ENCODE measurements at places on chromosomes 6 and 20.

DNA sequence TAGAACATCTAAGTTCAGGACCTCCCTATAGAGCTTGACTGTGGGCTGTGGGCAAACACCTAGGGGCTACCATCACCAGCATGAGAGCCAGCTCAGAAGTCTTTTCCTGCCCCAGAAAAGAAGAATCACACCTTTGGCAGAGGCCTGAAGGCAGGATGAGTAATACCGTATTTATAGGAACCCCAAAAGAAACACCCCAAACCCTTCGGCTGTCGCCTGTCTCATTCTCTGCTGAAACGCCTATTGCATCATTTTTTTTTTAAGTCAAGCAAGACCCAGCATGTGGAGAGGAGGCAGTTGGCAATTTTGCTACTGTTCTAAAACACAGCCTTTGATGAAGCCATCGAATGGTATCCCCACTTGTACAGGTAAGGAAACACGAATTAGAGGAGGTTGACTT, 436.4 kb downstream of the TFAP2A start:
- DNase-seq: no peak

DNA sequence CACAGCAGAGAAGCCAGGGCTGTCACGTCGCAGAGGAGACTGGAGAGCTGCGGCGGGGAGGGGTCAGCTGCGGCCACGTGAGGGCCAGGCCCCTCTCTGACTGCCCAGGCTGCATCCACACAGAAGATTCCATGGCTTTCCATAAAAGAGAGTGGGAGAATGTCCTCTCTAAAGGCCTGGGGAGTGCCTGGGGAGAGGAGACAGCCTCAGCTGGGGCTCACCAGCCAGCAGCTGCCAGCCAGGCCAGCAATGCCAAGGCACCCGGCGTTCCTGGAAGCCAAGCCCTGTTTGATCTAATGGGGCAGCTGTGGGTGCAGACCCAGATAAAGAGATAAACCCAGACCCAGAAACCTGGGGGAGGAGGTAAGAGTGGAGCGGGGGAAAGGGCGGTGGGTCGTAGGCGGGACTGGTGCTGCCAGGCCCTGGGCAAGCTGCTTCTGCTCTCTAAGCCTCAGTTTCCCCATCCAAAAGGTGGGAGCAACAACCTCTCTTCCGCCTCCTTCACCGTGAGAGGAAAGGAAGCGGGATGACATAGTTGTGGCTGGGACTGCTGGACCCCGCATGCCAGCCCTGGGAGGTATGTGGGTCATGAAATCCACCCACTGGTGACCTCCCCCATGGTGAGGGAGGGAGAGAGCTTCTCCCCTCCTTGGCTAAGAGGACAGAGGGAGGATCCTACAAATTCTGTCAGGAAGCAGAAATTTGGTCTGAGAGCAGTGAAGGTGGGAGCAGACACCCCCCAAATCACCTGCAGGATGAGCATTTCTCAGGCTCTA, 3.1 kb upstream of the OSBPL2 start:
- DNase-seq: no peak

DNA sequence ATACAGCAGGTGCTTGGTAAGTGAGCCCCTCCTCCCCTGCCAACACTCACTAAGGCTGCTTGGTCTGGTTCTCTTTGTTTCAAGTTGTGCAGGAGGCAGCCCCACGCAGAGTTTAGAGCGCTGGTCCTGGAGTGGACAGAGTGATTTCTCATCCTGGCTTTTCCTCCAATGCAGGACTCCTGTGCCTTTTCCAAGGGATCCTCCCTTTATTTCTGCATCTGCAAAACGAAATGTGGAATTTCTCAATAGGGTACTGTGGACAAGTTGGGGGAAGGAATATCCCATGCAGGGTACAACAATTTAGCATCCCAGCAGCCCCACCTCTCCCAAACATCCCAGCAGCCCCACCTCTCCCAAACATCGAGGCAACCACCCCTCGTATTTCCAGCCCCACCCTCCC, 30.6 kb upstream of the CCDC167 start:
- DNase-seq: no peak

GRCh38 chr6:19851241-19852089, 14.3 kb downstream of the ID4 start:
- DNase-seq: no peak

GRCh38 chr20:47183367-47183766, 173.1 kb downstream of the ZMYND8 start:
- no peak for DNase-seq

GRCh38 chr6:90088009-90088408, 193.7 kb downstream of the GJA10 start:
- DNase-seq: no peak

DNA sequence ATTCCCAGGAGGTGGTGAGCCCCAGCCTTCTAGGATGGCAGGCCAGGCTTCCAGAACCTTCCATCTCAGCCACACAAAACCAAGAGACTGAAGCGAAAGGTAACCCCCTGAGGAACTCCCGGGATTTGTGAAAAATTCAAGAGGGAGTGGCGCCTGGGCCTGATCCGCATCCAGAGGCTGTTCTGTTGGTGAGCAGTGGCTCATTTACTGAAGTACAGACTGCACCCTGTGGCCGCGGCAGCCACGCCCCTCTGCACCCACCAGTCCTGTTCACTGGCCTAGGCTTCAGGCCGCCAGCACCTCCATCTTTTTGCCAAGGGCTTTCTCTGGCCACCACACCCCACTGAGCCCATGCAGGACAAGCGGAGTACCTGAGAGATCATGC, 79.1 kb upstream of the PTPN1 start:
- no peak for DNase-seq

DNA sequence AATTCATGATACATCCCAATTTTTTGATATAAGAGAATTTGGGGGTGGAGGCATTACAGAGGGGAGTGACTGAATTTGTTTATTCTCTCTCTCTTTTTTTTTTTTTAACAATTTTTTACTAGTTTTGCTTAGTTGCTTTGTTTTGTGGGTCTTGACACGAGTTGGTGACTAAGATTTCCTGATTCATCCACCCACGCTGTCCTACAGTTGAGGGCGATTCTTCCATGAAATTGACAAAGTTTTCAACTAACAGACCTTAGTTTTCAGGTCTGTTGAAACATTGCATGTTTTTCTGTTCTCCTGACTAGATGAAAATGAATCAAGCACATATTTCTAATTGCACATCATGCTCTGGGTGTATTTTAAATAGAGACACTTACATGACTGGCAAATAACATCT, 613.8 kb downstream of the TFAP2B start:
- DNase-seq: no peak
